ENCODE measurements at places on chromosomes 4 and X.

GRCh38 chr4:86544310-86544966 lies 49.7 kb upstream of the PTPN13 start:
- DNase-seq, result no peak

GRCh38 chr4:106247600-106247999 lies 68.4 kb downstream of the TBCK start:
- DNase-seq, result no peak

GRCh38 chr4:71186566-71187403 lies 152.0 kb upstream of the SLC4A4 start:
- DNase-seq, result no peak

- DNase-seq, result no peak
Observed at GRCh38 chrX:16033331-16033730, 90.0 kb upstream of the GRPR start.

GRCh38 chr4:28435314-28435713 lies 1574.7 kb downstream of the STIM2 start:
- no peak for DNase-seq

DNA sequence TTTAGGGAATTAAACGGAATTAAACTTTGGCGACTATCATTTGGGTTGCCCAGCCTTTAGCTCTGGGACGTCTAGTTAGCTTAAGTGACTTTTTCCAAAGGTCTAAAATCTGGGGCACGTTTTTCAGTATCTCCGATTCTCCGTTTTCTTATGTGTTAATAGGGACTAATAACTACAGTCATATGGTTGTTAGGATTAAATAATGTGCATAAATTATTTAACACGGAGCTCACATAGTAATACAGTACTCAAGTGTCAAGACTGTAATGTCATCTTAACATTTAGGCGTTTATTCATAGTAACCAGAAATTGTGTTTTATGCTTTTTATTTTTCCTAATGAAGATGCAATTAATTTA lies 466 bp upstream of the CCNA2 start:
- no peak for DNase-seq
